ENCODE measurements at places on chromosomes 3 and 15.

- DNase-seq, result peak; percentile 22
Observed at GRCh38 chr15:51341366-51342226, at the start of gene GLDN. Gene GLDN (plus strand): TSS chr15:51341655. CDS start chr15:51341685, 30 bp downstream.

- DNase-seq, result no peak
Observed at GRCh38 chr3:171192176-171192854, 165.8 kb upstream of the SLC2A2 start.

GRCh38 chr15:83695246-83695645 is 41.3 kb downstream of the ADAMTSL3 start:
- DNase-seq, result no peak

- DNase-seq, result no peak
Observed at GRCh38 chr3:183185696-183186095, 23.2 kb upstream of the LAMP3 start.

- no peak for DNase-seq
Observed at GRCh38 chr15:25544076-25544475, 105.3 kb upstream of the UBE3A start.

- DNase-seq, result no peak
Observed at GRCh38 chr3:162292409-162292808, 795.8 kb downstream of the OTOL1 start.

DNA sequence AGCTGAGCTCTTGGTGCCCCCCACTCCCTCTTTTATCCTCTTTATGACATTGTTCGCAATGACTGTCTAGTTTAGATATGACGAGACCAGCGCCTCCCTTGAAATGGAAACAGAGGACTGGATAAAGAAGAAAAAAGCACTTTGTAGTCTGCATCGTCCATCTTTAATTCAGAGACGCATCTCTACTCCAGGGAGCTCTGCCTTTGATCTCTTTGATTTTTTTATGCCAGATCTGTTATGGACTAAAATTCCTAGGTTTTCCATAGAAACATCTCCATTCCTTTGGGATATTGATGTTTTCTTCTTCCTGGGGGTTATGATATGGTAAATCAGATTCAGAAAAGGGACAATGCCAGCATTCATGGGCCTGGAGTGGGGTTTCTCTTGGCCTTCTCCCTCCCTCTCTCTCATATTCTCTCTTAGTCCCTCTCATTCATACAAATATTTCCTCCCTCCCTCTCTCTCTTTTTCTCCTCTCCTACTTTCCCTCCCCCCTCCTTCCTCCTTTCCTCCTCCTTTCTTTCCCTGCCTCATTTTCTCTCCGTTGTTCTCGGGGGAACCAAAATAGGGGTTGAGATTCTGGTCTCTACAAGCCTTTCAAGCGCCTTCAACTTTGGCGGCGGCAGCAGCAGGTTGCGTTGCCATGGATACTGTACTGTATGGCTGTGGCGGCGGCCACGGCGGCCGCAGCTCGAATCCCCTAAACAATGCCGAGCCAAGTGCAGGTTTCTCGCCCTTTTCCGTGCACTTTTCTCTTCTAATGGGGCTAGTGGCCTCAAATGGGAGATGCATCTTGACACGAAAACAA is 45.5 kb downstream of the ZIC4 start:
- DNase-seq, result no peak
